ENCODE measurements at places on chromosomes 5 and 9.
A peak's percentile ranks its signal among the peaks of the same experiment; 100 is the strongest.

DNA sequence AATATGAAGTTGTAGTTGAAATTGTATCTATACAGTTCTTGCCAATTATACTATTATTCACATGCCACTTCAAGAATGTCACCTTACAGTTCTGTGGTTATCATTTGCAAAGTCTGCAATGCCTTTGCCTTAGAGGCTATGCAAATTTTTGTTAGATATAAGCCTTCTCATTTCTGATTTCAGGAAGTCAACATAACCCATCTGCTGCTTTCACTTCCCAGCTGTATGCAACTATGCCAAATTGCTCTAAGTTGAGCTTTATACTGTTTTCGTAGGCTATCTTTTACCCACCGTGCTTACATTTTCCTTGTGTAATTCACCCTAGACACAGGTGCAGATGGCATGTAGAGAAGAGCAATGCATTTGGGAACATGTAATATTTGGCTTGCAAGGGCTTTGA lies 1083.0 kb downstream of the CDH9 start:
- no peak for DNase-seq

DNA sequence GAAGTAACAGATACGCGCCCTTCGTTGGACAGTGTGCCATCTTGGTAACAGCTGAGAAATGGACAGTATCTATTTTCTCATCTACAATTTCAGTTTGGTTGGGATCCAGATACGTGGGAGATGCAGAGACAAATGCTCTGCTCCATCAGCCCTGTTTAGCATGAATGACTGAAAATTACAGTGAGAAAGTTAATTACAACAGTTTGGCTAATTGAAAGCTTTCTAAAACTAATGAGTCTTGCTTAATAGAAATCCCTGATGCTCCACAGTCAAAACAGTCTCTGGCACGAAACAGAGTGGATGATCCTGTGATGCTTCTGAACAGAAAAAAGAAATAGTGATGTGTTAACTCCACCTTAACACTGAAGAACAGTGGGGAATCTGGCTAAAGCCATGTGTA lies 140.2 kb downstream of the DNAH5 start:
- DNase-seq, result no peak

DNA sequence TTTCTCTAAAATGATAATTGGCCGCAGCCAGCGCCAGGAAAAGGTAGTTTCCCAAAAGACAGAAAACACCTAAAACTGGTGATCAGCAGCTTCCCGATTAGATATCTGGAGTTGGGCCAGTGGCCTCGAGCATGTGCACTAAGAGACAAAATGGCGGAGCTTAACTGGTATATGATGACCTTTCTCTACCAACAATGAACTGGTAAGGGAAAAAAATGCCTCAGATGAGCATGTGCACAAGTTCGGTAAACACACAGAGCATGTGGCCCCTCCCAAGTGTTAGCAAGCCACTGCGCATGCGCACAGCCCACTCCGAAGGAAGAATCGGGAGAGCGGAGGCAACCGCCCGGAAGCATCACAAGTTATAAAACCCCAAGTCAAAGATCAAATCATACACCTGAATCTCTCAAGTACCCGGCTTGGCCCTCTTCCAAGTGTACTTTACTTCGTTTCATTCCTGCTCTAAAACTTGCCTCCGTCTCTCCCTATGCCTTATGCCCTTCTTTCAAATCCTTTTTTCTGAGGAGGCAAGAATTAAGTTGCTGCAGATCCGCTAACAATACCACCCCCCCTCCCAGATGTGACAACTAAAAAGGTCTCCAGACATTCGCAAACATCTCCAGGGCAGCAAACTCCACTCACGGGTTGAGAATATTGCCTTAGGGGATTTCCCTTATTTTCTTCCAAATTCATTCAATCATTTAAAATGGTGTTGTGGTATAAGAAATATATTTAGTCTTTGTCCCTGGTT lies 15.0 kb upstream of the PTBP3 start:
- DNase-seq, result peak; percentile 74

DNA sequence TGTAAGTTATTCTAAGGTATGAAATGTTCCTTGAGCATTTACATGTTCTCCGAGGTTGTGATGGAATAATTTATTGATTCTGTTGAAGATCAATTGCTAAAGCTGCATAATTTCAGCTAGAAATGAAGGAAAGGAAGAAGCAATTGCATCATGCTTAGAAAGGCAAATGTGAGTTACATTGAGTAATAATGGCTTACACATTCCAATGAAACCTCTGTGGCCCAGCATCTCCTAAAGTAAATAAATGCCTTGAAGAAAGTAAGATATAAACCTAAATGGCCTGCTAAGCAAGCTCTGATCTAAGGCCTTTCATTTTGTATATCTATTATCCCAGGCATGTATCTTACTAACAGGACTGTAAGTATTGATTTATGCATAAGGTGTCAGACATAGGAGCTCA lies 677.3 kb upstream of the RGMB start:
- DNase-seq, result no peak

DNA sequence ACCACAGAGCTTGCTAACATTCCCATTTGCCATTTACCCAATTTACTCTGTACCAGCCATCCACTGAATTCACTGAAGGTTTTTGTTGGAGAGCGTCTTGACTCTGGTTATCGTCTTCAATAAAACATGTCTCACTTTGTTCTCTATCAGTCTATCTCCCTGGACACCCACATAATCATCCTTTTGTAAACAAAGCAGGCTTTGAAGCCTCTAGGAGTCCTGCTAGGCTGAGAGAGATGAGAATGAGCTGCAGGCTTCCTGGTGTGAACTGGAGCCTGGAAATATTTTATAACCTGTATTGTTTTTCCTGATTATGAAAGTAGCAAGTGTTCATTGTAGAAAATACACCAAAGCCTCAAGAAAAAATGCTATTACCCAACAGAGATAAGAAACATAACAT lies 140.6 kb upstream of the ZNF366 start:
- DNase-seq, result no peak

DNA sequence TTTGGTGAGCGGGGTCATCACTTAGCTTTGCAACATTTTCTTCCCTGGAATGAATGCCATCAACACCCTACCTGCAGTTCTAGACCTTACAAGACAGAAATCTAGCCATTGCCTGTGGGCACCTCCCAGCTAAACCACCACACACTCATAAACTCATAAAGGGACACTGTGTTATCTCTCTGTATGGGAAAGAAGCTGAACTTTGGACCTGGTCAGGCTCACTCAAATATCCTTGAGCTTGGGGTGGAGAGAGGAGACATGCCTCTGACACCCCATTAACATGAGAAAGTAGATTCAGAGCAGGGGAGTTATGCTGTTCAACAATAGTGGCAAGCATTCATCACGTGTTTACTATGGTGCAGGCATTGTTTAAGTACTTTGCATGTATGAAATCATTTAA lies 205.6 kb downstream of the ZNF462 start:
- no peak for DNase-seq
